ENCODE measurements at places on chromosomes 4 and X.

- DNase-seq, result no peak
These were observed 22.8 kb upstream of the PDE6B start for GRCh38 chr4:602559-602942.

DNA sequence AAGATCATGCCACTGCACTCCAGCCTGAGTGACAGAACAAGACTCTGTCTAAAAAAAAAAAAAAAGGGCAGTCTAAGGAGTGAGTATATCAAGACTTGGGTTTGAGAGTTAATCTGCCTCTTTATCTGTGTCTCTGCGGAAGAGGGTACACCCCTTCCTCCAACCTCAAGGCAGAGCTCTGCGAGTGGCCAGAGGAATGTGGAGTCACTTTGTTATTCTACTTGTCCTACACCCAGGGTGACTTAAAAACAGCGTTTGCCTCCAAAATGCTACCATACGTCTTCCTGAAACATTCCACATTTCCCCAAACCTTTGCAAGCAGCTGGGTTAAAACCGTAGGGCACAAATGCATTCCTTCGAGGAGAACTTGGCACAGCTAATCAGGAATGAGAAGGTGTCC lies 199.9 kb downstream of the SHOX start:
- DNase-seq, result no peak

DNA sequence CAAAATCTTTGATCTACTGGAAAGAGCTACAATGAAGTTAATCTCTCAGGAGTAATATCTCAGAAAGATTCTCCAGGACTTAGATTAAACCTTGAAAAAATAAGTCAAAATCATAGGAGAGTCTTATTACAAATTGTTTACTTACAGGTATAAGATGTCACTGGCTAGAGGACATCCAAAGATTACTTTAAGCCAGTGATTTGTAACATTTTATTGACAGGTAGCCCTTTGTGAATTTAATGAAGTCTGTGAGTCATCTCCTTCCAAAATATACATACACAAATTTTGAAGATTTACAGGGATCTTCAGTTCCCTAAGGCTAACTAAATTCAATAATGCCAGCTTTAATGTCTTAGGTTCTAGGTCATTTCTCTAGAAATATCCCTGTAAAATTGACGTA lies 359.7 kb downstream of the EPHA5 start:
- no peak for DNase-seq

GRCh38 chrX:77892887-77893286 lies 2.3 kb downstream of the MAGT1 start:
- no peak for DNase-seq

DNA sequence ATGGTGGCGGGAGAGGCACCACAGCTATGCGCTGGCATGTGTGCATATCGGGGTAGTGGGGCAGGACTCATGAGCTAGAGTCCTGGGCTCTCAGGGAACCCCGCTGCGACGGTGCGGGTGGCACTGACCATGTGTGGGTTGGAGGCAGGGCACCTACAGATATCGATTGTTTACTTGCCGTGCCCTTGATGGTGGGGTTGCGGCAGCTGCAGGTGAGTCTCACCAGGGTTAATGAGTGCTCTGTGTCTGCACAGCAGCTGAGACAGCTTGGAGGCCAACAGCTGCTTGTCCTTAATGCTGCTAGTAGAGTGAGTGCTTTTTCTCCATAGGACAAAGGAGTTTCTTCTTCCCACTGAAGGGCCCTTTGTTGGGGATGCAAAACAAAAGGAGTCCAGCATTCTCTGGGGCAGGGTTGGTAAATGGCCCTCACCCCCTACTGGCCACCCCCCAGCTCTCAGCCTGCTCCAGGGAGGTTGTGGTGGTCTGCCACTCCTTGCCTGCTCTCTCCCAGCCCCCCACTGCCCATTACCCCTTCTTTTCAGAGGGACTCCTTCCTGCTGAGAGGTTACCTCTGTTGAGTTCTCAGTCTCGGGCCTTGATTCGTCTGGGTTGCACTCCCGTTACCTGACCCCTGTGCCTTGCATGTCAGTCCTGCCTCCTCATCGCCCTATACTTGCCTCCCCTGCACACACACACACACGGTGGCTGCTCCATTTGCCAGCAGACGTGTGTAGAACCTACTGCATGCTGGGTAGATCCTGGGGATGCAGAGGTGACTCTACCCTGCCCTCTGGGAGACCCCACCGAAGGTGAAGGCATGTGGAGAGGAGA lies 52.8 kb downstream of the TBC1D14 start:
- no peak for DNase-seq

DNA sequence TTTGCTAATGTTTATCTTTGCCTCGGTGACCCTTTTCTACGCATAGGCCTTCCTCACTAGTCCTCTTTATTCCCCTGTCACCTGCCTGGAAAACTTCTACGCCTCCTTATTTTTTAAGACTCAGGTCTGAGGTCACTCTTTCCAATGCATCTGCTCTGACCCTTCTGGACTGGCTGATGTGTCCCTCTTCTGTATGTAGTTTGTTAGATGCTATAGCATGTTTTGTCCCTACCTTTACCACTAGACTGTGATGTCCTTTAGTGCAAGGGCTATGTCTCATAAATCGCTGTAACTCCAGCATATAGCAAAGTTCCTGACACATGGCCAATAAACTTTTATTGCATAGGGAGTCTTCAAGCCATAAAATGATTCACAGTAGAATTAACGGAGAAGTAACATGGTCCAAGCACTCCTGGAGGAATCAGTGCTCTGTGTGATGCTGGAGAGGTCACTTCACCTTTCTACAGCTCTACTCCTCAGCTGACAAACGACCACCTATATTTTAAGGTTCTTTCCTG lies 872.5 kb upstream of the SLIT2 start:
- DNase-seq, result no peak

DNA sequence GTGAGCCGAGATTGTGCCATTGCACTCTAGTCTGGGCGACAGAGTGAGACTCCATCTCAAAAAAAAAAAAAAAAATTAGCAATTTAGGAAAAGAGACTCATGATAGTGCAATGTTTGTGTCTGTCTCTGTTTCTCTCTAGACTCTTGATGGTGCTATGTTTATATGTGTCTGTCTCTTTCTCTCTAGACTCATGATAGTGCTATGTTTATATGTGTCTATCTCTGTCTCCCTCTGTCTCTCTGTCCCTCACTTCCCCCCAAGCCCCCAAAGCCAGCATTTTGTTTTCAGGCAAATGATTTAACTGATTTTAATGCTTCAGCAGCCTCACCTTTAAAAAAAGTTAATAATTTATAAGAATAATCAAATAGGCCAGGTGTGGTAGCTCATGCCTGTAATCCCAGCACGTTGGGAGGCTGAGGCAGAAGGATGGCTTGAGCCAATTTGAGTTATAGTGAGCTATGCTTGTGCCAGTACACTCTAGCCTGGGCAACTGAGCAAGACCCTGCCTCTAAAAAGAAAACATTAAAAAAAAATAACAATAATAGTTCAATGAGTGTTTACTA lies 6.9 kb downstream of the MOB1B start:
- DNase-seq, result no peak

GRCh38 chr4:147780137-147780777 lies 48.4 kb downstream of the ARHGAP10 start:
- no peak for DNase-seq

DNA sequence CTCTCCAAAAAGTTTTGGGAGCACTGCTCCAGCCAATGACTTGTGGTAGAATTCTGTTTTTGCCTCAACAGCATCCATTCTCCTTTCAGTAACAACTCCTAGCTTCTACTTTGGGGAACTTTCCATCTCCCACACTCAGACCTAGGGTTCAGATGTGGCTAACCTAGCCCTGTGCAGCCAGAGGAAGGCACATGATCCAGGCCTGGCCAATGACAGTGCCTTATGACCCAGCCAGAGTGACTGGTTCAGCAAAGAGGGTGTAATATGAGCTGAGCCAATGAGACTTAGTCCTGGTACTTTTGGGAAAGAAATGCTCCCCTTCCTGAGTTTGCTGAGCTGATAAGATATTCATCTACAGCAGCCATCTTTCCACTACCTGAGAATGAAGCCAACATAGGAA lies 5.4 kb upstream of the USP46 start:
- DNase-seq, result no peak

GRCh38 chr4:107600436-107600835 lies 119.6 kb downstream of the PAPSS1 start:
- DNase-seq, result no peak

- no peak for DNase-seq
These were observed 57.1 kb upstream of the NPFFR2 start for GRCh38 chr4:71974681-71975080.

- DNase-seq, result no peak
These were observed 248.6 kb upstream of the VEGFC start for GRCh38 chr4:177041356-177041755.

- DNase-seq, result no peak
These were observed 87.1 kb downstream of the KDR start for GRCh38 chr4:55038176-55038890.
